Aortic smooth muscle cell (primary cell): ENCODE measurements at places on chromosomes 2 and 18. TPM values are rescaled to one million over a fixed set of nuclear protein-coding genes. Genes with fewer than 3 reads are reported as not detected.

EN1 gene
- total RNA-seq: not detected in 2 replicates

PID1 gene
- 40.8 and 52.9 TPM in 2 replicates for total RNA-seq

GKN2 gene
- total RNA-seq: not detected in 2 replicates

ZBTB7C gene
- 0.31 and 0.53 TPM in 2 replicates for total RNA-seq

DLX1 gene
- total RNA-seq: 0.53 and 0.62 TPM in 2 replicates

SLC4A3 gene
- 0.40 and 0.50 TPM in 2 replicates for total RNA-seq

MAPRE3 gene
- 3.6 and 5.7 TPM in 2 replicates for total RNA-seq

CREG2 gene
- total RNA-seq: 0.37 and 1.1 TPM in 2 replicates

APOB gene
- under 0.01 TPM in 2 replicates for total RNA-seq

CXCR1 gene
- total RNA-seq: not detected in 2 replicates

CYP26B1 gene
- total RNA-seq: 0.25 and 0.92 TPM in 2 replicates

PLCL1 gene
- total RNA-seq: 18.6 and 40.2 TPM in 2 replicates

UGGT1 gene
- total RNA-seq: 79.3 and 92.5 TPM in 2 replicates

CCDC121 gene
- 1.8 and 3.2 TPM in 2 replicates for total RNA-seq

UGT1A9 gene
- not detected in 2 replicates for total RNA-seq

TXNDC2 gene
- 0.06 TPM in 1 of 2 replicates, not detected in the other for total RNA-seq

HNMT gene
- total RNA-seq: 83.2 and 90.6 TPM in 2 replicates

HTR2B gene
- total RNA-seq: 118 and 269 TPM in 2 replicates

LYPD6B gene
- not detected in 2 replicates for total RNA-seq

COL4A4 gene
- total RNA-seq: 22.1 and 33.4 TPM in 2 replicates

CFC1 gene
- total RNA-seq: not detected in 2 replicates

TMEFF2 gene
- total RNA-seq: 0.26 and 0.31 TPM in 2 replicates

MOGAT1 gene
- not detected in 2 replicates for total RNA-seq

GKN1 gene
- not detected in 2 replicates for total RNA-seq

CENPA gene
- total RNA-seq: 4.2 and 9.0 TPM in 2 replicates

POTEF gene
- not detected in 2 replicates for total RNA-seq

RPRM gene
- total RNA-seq: not detected in 2 replicates

DYNAP gene
- total RNA-seq: not detected in 2 replicates

DPP10 gene
- total RNA-seq: not detected in 2 replicates

OTX1 gene
- not detected in 2 replicates for total RNA-seq

UBE2E3 gene
- total RNA-seq: 86.0 and 86.7 TPM in 2 replicates

FAM237A gene
- not detected in 2 replicates for total RNA-seq

SERPINB4 gene
- not detected in 2 replicates for total RNA-seq

SCN2A gene
- 1.4 and 2.4 TPM in 2 replicates for total RNA-seq

HRH4 gene
- under 0.01 and 0.06 TPM in 2 replicates for total RNA-seq
